ENCODE measurements at places on chromosomes 2 and 18. TPM values are rescaled to one million over a fixed set of nuclear protein-coding genes. Genes with fewer than 3 reads are reported as not detected.

TTC39C gene
- 23.5 TPM for total RNA-seq

TMEFF2 gene
- total RNA-seq, result 1.8 TPM

MERTK gene
- total RNA-seq, result 3.3 TPM

VPS54 gene
- 26.8 TPM for total RNA-seq

APCDD1 gene
- 49.8 TPM for total RNA-seq

SERPINB12 gene
- total RNA-seq, result not detected

SULT1C4 gene
- total RNA-seq, result 8.0 TPM

PDCD1 gene
- not detected for total RNA-seq

SCYGR4 gene
- total RNA-seq, result not detected

PRKAG3 gene
- not detected for total RNA-seq

ARHGAP28 gene
- total RNA-seq, result 20.2 TPM

KLHL14 gene
- total RNA-seq, result 2.4 TPM

FSHR gene
- total RNA-seq, result not detected

BMP10 gene
- not detected for total RNA-seq

GRCh38 chr18:36490897-36491296 lies 193.4 kb downstream of the FHOD3 start:
- DNase-seq, result no peak

- DNase-seq, result no peak
These were observed 124.0 kb downstream of the GATA6 start for GRCh38 chr18:22293417-22293816.

DNA sequence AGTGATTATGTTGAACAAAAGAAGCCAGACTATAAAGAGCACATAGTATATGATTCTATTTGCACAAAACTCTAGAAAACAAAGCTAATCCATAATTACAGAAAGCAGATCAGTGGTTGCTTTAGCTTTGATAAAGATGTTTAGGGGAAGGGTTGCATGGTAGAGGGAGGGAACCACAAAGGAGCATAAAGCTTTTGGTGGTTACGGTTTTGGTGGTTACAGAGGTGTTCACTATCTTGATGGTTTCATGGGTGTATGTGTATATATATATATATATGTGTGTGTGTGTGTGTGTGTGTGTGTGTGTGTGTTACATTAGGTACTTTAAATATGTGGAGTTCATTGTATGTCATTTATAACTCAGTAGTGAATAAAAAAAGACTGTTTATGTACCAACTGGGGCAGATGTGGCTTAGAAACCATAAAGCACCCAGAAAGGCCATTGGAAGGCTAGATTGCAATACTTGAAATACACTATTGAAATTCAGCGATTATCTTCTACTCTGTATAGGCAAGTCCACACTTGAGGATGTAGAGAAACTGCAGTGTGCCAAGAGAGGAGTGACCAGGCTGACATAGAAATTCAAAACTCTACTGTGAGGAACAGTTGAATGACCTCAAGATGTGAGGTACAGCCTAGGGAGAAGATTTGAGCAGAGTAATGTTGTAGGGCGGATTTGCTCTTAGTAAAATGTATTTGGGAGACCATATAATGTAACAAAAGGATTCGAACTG lies 60.6 kb downstream of the CAB39 start:
- no peak for DNase-seq

- DNase-seq, result no peak
These were observed 597 bp downstream of the PECR start for GRCh38 chr2:216081012-216081411.

DNA sequence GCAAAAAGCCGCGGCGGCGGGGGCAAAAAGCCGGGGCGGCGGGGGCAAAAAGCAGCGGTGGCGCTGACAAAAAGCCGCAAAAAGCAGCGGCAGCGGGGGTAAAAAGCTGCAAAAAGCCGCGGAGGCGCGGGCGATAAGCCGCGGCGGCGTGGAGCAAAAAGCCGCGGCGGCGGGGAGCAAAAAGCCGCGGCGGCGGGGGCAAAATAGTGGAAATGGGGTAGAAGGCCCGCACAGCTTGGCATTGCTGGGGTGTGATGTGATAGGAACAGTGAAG lies 450.1 kb downstream of the ANKRD30B start:
- no peak for DNase-seq

DNA sequence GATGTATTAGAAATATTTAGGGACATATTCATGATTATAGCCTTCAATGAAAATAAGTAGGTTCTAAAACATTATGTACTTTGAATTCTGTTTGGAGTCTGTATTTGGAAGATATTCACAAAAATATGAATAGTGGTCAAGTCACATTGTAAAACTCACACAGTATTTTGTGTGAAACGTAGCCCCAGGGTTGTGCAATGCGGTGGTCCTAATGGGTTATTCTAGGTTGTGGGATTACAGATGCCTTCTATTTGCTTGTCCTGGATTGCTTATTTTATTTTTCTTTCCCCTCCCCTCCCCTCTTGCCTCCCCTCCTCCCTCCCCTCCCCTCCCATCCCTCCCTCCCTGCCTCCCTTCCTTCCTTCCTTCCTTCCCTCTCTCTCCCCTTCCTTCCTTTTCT lies 93.7 kb upstream of the THUMPD2 start:
- no peak for DNase-seq

- DNase-seq, result no peak
These were observed 604.3 kb upstream of the CDH7 start for GRCh38 chr18:65146482-65147021.

DNA sequence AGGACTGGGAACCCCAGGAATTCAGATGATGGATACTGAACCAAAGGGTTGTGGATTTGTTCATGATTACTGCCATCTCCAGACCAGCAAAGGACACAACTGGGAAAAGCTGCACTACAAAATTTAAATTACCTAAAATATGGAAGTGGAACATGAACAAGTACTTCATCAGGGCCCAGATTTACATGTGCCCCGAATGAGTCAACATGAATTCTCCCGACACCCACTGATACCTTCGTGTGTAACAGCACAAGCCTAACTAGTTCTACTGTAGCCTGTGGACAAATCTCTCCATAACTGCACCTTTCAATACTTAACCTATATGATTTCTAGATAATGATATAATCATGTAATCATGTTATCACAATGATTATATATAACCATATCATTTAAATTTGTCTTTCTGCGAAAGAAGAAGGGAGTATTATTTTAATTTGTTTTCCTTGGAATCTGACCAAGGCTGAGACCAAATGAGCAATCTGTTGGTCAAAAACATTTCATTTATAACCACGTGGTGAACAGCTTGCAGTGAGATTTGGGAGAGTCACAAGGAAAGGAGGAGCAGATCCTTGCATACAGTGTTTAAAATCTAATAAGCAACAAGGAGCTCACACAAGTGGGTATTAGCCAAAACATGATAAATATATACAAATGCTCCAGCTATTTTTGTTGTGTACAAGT lies 70.5 kb downstream of the CACNB4 start:
- DNase-seq, result no peak

- DNase-seq, result no peak
These were observed 10.5 kb upstream of the NOL10 start for GRCh38 chr2:10700078-10700803.

- no peak for DNase-seq
These were observed 62.1 kb upstream of the REL start for GRCh38 chr2:60819155-60819862.

GRCh38 chr2:150282357-150282756 lies 205.1 kb downstream of the RND3 start:
- DNase-seq, result no peak

DNA sequence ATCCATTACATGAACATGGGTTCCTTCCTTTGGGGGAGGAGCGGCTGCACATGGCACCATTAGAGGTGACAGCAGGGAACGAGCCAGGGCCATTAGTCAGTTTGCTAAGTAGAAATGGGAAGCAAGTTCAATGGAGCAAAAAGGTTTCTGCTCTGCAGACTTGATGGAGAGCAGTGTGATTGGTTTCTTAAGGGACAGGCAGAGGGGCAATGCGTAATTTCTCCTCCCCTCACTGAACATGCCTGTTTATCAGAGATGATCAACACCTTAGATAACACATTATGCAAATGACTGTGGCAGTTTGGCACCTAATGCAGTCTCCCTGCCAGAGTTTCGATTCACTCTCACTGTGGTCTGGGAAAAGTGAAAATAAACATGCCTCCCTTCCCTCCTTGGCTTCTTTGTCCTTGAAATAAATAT lies 414.5 kb downstream of the STK39 start:
- no peak for DNase-seq

GRCh38 chr18:55685638-55686037 lies 97.6 kb upstream of the TCF4 start:
- no peak for DNase-seq

- DNase-seq, result no peak
These were observed 134.5 kb downstream of the GALNT14 start for GRCh38 chr2:31003749-31004148.

- DNase-seq, result no peak
These were observed 109.2 kb downstream of the THADA start for GRCh38 chr2:43486603-43487002.

Measured in neural crest cell (in vitro differentiated cells).